ENCODE measurements at places on chromosomes 7 and 10.

GRCh38 chr7:149229526-149229925, 9.9 kb upstream of the ZNF212 start:
- DNase-seq: no peak

- no peak for DNase-seq
Measured at GRCh38 chr7:129667116-129667515, 55.6 kb downstream of the NRF1 start.

GRCh38 chr10:79051766-79052165, 17.0 kb upstream of the ZMIZ1 start:
- no peak for DNase-seq

- no peak for DNase-seq
Measured at GRCh38 chr7:114088470-114088940, 169.7 kb upstream of the PPP1R3A start.

DNA sequence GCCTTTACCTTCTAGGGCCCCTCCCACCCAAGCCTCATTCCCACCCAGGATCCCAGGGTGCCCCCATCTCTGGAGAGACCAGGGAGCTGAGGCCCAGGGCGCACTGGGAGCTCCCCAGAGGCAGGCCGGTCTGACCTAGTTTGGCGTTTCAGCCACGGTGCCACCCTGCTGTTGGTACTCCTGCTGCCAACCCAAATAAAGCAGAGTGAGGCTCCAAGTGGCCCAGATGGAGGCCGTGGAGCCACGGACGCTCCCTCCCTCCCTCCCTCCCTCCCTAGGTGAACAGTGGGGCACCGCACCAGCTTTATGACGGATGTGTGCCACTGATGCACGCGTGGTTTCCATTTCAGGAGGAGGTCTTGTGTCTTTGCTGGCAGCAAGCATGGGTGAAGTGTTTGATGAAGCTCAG, 1.8 kb downstream of the INPP5A start:
- no peak for DNase-seq

GRCh38 chr7:144671429-144671828, 164.4 kb downstream of the TPK1 start:
- DNase-seq: no peak

DNA sequence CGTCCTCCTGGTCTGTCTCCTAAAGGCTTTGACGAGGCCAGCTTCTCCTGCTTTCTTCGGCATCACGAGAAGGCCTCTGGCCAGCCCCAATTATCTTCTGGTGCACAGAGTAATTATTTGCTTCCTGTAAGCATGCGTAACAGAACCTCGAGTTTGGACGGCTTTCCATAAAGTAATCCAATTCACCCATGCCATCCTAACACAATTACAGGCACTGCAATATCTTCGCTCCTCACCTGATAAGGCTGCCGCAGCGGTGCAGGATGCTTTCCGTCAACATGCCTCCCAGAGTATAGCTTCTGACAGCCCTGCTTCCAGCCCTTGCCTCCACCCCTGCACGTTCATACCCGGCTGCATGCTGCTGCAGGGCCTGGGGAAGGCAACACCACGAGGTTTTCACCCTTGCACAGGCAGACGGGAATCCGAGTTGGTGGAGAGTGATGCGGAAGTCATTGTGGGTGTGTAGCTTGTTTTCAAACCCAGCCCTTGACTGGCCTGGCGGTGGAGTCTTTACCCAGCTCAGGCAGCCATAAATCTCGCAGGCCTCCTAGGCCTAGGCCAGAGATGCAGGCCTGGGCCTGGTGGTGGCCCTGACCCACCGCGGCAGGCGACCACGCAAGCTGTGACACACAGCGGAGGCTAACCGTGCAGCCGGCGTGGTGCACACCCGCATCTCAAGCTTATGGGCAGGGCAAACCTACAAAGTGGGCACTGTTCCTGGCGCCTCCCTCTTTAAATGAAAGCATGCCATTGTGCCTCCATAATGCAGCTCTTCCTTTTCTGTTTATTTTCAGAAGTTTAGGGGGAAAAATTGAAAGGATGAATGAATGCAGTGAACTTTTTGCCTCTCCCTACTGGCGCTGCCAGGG, 12.7 kb downstream of the EBF3 start:
- DNase-seq: no peak

DNA sequence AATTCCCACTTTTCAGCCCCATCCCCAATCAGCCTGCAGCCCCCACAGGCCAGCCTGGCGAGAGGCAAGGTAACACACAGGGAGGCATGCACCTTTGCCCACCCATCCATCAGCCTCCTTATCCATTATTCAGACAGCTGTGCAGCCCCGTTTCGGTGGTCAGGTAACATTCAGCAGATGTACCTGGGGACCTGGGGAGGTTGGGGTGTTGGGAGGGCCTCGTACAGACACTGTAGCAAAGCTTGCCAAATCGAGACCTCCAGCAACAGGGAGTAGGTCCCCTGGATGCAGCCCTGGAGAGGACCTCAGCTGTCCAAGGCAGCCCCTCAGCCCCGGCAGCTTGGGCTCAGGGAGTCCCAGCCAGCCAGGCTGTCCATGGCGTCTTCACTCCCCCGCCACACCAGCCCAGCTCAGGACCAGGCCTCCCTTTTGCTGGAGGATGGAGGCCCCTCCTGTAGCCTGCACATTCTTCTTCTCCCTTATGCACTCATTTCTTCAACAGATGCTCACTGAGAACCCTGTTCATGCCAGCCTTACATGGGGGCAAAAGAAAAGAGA, 8.5 kb upstream of the DRGX start:
- no peak for DNase-seq

- DNase-seq: no peak
Measured at GRCh38 chr7:69208276-69208675, 390.0 kb upstream of the AUTS2 start.

- DNase-seq: no peak
Measured at GRCh38 chr7:128357217-128357613, 4.3 kb downstream of the PRRT4 start.

- DNase-seq: no peak
Measured at GRCh38 chr10:119316729-119317097, 109.3 kb downstream of the GRK5 start.

DNA sequence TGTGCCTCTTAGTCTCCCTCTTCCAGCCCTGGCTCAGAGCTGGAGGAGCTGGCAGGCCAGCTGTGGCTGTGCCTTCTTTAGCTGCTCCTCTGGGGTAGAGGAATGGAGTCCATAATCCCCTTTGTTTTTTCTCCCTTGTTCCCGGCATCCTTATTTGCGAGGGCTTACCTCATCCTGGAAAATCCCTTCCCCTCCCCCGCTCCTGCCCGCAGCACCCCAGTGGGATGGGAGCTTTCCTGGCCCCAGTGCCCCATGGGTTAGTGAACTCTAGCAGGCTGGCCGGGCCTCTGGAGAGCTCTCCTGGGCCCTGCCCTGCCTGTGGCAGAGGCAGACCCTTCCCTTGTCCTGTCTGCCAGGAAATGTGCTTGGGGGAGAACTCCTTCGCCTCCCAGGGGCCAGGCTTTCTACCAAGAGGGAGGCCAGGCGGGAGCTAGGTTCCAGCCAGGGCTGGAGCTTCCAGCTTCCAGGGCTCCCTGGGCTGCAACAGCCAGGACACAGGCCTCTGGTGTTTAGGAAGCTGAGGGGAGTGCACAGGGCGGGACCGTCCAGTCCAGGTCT, 16.5 kb upstream of the TRIM8 start:
- DNase-seq: no peak

DNA sequence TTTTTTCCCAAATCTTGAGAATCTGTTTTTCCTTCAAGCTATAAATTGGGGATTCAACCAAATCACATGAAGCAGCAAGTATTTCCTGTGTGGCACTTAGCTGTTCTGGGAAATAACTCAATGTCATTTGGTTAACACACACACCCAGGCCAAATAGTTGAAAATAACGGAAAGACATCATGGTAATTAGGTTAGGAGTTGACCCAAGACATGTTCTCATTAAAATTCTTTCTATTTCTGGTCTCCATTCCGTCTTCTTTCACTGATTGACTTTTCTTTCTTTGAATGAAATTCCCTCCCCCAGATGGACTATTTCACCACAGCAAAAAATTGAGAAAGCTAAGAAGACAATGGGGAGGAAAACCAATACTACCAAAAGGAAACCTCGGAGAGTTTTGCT, 30.5 kb downstream of the NRP1 start:
- no peak for DNase-seq

DNA sequence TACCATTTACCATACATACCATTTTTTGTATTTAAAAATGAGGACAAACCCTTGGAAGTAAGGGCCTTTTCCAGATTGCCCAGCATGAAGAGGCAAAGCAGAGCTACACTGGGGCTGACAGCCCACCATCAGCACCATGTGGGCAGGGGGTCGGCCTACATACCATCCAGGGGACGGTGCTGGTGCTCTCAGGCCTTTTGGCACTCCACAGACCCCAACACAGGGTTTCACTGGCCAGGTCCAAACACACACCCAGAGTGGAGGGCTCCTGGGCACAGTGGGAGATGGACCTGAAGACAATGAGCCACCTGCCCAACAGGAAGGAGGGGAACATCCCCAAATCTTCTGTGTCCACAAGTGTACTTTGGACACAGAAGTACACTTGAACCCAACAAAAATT, 69.2 kb upstream of the CAMK2B start:
- DNase-seq: no peak

DNA sequence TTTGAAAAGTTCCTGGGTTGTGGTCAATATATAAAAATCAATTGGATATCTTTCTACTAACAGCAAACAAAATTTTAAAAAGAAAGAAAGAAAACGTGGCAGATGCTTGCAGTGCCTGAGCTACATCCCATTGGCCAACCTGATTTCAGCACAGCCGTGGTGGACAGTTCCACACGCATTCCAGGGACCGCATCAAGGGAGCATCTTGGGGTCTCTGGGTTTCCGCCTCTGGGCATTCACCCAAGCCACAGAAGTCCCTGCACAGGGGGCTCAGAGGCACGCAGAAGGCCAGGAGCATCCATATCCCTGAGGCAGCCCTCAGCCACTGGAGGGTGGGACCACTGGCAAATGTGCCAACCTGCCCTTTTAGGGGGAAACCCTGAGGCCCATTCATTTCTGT, 254.5 kb upstream of the RNF32 start:
- DNase-seq: no peak

DNA sequence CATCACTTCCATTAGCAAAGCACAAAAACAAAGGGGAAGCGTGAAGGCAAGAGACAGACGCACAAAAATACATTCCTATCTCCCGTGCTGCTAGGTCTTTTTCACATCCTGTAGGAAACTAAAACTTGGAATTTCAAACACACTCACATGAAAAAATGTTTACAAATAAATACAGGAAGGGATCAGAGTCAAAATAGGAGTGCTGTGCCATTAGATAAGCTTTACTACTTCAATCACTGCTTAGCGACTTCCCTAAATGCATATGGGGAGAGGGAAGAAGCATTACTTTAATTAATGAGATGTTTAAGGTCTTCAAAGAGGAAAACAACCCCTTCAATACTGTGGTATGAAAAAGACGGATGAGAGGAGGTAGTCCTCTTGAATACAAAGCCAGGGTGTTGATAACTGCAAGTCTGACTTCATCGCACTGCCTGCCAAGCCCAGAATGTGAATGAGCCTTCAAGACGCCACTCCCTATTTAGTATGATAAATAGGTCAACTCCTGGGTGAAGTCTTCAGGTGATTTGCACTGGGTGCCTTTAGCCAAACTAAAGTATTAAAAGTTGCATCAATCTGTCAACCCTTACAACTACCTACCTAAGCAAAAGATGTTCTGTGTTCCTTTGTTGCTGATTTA, 13.9 kb downstream of the PARD3 start:
- DNase-seq: no peak

DNA sequence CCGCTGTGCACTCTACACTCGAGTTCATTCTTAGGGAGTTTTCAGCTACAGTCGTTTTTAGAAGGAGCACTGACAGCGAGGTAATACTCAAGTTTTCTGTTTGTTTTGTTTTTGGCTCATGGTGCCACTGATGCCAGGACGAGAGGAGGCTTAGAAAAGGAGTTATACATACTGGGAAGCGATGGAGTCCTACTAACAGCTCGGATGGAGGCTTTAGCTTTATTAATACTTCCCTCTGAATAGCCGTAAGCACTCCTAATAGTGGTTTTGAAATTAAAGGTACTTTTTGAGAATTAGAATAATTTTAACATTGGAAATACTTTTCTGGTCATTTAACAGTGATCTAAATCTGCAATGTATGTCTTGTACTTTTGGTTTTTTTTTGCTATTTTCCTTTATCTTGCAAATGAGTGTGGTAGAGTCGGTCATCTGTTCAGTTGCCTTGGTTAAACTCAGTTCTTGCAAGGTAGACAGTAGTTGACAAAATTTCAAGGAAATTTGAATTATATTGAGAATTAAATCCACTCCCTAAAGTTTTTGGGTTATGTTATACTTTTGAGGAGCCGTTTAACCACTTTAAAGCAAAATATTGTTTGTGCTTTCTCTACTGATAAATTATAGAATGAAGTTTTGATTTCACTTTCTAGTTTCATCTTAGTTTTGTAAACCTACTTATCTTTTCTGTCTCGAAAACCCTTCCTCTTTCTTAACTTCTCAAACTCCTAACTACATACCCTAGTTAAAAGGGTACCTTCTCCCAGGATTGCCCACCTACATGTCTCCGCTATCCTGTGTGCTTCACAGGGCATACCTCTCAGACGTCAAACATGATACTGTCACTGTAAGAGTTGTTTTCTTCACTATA, 1.5 kb downstream of the HBP1 start:
- no peak for DNase-seq

DNA sequence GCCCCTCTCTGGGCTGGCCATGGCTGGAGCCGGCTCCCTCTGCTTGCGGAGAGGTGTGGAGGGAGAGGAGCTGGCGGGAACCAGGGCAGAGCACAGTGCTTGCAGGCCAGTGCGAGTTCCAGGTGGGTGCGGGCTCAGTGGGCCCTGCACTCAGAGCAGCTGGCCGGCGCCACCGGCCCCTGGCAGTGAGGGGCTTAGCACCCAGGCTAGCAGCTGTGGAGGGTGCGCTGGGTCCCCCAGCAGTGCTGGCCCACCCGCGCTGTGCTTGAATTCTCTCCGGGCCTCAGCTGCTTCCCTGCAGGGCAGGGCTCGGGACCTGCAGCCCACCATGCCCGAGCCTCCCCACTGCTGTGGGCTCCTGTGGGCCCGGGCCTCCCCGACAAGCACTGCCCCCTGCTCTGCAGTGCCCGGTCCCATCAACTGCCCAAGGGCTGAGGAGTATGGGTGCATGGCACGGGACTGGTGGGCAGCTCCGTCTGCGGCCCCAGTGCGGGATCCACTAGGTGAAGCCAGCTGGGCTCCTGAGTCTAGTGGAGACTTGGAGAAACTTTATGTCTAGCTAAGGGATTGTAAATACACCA, 61.2 kb upstream of the AGR3 start:
- DNase-seq: no peak

DNA sequence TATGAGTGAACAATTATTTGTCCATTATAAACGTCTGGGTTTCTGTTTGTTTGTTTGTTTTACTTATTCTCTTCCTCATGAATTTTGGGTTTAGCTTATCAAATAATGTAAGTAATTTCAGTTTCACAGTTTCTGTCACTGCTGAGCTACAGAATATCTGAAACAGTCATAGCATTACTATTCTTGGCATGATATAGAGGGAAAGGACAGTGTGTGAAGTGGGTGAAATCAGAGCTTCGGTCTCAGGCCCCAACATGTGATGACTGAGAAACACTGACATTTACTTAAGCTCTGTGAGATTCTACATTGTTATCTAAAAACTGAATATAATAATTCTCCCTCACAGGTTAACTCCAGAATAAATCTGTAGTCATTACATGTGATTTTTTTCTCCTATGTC, 8.8 kb upstream of the OR6V1 start:
- DNase-seq: no peak

Measured in NCI-H2107 (cell line).